Cardiac septum (tissue), 1 donor: ENCODE measurements at places on chromosomes 4 and X. TPM values are rescaled to one million over a fixed set of nuclear protein-coding genes. Genes with fewer than 3 reads are reported as not detected.
A peak's percentile ranks its signal among the peaks of the same experiment; 100 is the strongest.

DNA sequence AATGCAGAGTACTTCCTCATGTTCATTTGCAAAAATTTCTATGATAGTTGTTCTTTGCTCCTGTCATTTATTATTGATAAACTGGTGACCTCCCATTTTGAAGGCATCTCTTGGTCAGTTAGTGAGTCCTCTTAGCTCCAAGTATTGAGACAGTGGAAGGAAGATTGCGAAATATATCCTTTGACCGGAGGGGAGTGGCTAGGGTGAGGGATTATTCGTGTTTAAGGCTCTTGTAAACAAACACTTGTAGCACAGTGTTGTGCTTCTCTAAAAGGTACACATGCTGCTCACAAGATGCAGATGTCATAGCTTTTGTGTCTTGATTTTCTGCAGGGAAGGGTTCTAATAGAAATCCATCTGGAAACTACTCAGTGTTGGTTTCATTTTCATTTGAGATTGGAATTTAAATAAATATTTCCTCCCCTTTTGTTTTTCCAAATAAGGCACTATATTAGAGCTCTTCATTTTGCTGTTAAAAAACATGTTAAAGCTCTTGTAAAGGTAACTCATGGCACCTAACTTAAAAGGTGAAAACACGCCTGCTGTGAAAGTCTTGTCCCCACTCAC lies 21.8 kb downstream of the TXLNG start:
- no peak for DNase-seq

DNA sequence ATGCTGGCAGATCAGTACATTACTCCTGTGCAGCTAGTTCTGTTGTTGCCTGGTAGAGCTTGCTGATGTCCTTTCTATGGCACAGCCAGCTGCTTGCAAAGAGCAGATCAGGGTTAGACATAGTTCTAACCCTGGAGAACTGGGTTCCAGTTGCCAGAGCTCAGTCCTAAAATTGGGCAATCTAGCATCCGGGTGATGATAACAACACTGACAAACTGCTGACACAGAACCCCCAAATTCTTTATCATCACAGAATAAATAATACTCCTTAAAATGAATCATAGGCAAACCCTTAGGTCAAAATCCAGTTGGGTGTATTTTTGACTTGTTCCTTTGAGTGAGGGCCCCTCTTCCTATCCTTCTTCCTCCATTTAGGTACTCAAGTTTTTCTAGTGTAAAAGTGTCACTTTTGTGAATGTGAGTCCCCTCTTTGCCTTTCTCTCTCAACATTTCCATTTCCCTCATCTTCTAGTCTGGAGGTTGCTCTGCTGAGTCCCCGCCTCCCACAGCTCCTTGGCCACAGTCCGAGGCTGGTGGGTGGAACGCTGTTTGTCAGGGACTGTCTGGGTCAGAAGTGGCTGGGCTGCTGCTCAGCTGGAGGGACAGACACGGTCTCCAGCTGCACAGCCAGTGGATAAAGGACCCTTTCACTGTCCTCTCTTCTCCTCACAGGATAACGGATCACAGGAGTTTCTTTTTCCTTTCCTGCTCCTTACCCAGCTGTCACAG lies 93.6 kb upstream of the RASGEF1B start:
- peak; percentile 91 for DNase-seq

DNA sequence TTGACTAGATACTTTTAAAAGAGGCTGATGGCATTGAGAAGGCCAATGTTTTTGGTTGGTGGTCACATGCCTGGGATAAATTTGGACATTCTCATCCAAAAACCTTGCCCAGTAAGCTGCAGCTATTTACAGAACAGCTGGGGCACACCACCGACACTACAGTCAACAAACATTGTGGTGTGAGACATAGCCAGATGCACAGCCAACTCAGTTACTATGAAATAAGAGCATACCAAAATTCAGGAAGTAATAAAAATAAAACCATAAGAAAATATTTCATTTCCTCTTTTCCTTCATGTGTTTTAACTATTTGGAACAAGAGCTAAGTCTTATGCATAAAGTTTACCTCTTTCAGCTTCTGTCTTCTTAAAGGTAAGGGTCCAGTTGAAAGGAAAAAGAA lies 8.8 kb downstream of the PPM1K start:
- DNase-seq: no peak

DNA sequence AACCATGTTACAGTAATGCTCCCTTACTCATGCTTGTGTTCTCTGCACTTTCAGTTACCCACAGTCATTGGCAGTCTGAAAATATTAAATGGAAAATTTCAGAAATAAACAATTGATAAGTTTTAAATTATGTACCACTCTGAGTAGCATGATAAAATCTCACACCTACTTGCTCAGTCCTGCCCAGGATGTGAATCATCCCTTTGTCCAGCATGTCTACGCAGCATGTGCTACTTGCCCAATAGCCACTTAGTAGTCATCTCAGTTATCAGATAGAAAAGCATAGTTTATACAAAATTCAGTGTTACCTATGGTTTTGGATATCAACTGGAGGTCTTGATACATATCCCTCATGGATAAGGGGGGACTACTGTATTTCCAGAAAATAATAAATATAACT lies 577.1 kb downstream of the GALNTL6 start:
- DNase-seq: no peak

GRCh38 chr4:119623025-119623424 lies 5.6 kb downstream of the PDE5A start:
- DNase-seq: no peak

DNA sequence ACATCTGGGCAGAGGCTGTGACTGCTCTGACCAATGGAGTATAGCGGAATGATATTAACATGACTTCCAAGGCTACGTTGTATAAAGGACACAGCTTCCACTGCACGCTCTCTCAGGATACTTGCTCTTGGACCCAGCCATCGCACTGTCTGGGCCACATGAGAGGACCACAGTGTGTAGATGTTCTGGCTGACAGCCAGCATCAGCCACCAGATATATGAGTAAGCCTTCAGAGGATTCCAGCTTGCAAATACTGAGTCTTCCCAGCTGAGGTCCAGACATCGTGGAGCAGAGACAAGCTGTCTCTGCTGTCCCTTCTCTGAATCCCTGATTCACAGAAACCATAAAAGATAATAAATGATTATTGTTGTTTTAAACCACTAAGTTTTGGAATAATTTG lies 146.8 kb upstream of the USP9X start:
- no peak for DNase-seq

DNA sequence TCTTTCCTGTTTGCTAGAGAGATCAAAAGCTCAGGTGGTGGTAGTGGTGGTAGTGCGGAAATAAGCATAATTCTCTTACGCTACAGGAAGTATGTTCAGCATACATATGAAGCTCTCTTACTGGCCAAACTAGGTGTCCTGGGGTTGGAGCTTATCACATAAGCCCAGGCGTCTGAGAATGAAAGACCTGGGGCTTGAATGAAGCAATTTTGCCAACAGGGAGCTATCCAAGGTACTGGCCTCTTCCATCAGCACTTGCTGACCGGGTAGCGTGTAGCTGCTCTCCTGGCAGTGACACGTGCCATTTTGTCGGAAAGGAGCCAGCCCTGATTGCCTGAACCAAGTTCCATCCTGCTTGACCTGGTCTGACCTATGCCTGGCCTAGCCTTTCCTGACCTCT lies 65.9 kb upstream of the HPF1 start:
- DNase-seq: no peak

- peak; percentile 92 for DNase-seq
Measured at GRCh38 chr4:54233277-54233696, 4.2 kb downstream of the PDGFRA start.

EVC2 gene
- 1.3 TPM for total RNA-seq

LPAR4 gene
- total RNA-seq: 0.40 TPM

ADH6 gene
- not detected for total RNA-seq

ERCC6L gene
- total RNA-seq: 0.08 TPM
